ENCODE measurements at places on chromosomes 16 and 17.

DNA sequence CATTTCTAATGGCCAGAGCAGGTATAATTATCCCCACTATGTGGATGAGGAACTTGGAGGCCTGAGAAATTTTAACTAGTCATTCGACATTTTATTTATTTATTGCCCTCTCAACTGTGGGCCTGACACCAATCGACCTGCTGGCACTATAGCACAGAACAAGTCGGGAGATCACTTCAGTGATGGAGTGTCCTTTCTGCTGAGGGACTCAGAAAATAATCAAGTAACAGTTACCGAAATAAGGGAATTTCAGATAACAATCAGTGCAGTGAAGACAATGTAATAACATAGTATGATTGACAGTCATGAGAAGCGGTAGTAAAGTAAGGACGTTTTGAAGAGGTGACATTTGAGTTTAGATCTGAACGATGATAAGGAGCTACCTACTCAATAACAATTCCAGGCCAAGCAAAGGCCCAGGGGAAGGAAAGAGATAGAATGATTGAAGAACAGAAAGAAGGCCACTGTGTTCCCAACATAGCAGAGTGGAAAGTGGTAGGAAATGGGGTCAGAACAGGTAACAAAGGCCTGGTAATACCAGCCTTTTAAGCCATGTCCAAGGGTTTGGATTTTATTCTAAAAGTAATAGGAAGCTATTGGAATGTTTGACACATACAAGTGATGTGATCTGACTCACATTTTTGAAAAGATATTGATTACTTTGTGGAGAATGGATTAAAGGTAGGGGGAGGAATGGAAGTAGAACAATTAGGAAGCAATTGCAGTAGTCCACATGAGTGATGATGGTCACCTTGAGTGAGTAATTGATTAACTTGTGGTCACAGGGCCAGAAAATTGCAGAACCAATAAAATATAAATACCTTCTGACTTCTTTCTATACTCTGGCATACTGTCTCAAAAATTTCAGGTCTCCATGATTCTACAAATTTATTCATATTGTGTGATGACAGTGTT, 1.4 kb downstream of the STXBP4 start:
- DNase-seq = no peak

DNA sequence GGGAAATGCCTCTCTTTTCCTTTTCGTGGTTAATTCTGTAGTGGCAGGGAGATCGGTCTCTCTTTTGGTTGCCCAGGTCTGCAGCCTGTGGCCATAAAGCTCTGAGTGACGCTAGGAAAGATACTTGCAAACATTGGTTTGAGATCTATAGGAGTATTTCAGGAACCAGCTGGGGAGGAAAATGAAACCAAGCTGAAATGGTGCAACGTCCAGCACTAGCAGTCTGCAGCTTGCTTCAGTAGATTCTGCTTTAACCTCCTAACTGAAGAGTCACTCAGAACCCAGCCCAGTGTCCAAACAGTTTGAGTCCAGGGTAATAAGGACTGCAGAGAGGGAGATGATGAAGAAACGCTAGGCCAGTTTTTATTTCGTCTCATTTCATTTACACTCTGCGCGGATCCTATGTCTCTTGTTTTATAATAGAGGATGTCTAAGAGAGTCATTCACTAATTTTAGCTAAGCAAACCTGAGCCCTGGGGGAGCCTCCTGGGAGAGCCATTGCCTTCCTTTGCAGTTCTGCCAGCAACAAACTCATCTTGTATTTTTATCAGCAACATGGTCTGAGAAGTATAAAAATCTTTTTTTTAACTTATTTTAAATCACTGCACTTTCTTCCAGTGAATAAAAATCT, 12.0 kb downstream of the SP2 start:
- DNase-seq = no peak

- no peak for DNase-seq
Measured at GRCh38 chr17:8630227-8630801, at the start of gene MYH10. MYH10 (minus strand) TSS chr17:8630725; CDS start chr17:8623246, 7,479 bp downstream.

DNA sequence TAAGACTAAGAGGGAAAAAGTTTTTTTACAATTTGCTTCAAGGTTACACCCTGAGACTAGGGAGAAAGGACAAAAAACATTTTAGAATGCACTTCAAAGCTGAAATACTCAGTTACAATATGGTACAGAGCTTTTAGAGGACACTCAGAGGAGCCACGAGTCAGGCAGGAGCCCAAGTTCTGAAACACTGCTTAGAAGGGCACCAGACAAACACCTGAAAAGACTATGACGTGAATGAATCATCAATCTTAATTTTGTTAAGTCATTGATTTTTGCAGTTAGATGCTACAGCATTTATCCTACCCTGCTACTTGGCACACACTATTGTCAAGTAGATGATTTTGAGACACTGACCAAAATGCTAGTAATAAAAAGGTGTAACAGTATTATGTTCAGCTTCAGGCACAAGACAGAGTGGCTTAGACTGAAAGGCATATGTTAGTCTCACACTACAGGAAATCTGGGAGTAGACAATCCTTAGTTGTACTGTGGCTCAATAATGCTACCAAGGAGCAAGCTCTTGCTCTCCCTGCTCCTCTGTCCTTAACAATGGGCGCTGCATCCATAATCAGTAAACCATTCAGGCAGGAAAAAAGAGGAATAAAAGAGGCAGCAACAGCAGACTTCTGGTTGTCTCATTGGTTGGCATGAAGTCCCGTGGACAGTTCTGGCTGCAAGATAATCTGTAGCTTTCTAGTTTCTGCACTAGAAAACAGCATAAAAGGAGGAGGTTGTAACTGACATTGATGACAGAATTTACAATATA, 151.8 kb downstream of the ABCA8 start:
- no peak for DNase-seq

- no peak for DNase-seq
Measured at GRCh38 chr16:85437166-85438052, 175.7 kb upstream of the GSE1 start.

GRCh38 chr17:10633738-10634379, 23.2 kb downstream of the MYH3 start:
- DNase-seq = no peak

DNA sequence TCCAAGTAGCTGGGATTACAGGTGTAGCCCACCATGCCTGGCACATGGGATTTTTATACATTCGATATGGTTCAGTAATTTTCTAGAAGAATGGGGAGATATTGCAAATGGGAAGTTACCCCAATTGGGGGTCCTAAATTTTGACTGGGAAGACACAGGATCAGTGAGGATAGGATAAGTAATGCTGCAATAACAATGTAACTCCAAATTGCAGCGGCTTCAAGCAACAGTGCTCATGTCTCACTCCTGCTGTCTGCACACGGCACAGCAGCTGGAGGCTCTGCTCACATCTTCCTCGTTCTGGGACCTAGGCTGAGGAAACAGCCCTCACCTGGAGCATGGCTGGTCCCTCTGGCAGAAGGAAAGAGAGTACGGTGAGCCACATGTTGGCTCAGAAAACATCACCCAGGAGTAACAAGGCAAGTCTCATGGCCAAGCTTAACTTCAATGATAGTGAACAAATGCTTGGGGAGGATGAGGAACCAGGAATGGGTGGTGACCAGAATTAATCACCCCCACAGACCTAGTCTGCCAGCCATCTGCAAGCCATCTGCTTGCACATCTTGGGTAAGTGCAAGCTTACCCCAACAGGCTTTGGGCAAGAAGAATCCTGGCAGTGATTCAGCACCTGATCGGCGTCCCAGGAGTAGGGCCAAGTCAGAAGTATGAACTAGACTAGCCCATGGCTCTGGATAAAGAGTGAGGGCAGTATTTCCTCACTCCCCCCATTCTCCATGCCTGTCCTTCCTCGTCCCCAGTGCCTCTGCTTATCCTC, 229.2 kb downstream of the COPRS start:
- no peak for DNase-seq

DNA sequence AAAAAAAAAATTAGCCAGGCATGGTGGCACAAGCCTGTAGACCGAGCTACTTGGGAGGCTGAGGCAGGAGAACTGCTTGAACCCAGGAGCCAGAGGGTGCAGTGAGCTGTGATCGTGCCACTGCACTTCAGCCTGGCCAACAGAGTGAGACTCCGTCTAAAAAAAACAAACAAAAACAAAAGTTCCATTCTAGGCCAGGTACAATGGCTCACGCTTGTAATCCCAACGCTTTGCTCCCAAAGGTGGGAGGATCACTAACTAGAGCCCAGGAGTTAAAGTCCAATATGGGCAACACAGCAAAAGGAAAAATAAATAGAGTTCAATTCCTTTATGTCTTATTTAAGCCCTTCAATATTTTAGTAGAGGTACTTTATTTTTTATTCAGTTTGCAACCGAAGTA, 47.5 kb downstream of the CNOT1 start:
- no peak for DNase-seq

GRCh38 chr17:75571197-75571884, 16.3 kb upstream of the MYO15B start:
- no peak for DNase-seq

- DNase-seq = no peak
Measured at GRCh38 chr16:89907055-89907814, 11.4 kb upstream of the MC1R start.

DNA sequence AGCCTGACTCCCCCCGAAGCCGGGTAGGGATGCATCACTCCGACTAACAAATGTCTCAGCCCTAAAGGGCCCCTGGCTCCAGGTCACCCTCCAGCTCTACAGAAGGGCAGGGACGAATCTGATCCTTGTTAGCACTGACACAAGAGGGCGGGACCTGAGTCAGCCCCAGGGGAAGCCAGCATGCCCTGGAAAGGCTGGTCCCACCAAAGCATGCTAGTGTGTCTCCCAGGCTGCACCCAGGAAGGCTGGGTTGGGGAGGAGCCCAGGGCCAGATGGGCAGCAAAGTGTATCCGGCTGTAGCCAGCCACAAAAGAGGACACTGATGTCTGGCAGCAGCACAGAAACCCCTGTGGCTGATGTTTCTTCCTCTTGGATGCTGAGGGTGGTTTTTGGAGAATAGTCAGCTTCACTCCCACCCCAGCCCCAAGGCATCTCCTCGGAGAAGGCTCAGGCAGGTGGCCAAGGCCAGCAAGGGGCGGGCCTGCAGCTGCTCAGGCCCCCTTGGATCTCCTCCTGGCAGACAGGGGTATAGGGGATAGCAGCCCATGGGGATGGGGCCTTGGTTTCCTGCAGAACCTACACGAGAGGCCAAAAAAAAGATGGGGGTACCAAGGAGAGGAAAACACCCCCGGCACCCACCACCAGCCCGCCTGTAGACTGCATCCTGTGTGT, 11.0 kb downstream of the NATD1 start:
- DNase-seq = no peak

- DNase-seq = no peak
Measured at GRCh38 chr16:58110571-58111301, 18.4 kb downstream of the CFAP20 start.

DNA sequence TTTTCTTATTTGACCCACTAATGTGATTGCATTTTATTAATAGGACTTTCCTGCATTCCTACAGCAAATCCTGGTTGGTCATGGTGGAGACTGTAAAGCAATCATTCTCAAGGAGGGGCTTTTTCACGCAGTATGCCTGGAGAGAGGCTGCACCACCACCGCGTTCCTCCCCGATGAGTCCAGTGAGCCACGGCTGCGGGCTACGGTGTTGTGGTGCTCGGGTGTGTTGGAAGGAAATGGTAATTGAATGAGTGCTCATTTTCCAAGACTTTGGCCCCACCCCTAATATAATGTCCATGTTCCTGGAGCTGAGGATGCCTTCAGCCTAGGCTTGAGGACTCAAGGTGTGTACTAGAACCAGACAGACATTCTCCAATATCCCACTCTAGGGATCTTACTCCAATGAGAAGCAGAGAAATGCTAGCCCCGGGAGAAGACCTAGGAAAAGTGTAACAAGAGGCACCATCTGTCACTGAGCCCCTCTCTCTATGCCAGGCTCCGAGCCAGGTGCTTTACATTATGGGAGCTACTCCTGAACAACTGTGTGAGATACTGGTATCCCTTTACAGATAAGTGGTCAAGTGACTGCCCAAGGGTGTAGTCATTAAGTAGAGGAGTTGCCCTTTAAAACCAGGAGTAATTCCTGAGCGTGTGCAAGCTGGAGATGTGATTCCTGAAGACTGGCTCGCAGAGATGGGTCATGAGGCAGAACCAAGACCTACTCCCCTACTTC, 39.4 kb downstream of the HEATR6 start:
- no peak for DNase-seq

- no peak for DNase-seq
Measured at GRCh38 chr16:7888411-7888810, 555.8 kb downstream of the RBFOX1 start.

DNA sequence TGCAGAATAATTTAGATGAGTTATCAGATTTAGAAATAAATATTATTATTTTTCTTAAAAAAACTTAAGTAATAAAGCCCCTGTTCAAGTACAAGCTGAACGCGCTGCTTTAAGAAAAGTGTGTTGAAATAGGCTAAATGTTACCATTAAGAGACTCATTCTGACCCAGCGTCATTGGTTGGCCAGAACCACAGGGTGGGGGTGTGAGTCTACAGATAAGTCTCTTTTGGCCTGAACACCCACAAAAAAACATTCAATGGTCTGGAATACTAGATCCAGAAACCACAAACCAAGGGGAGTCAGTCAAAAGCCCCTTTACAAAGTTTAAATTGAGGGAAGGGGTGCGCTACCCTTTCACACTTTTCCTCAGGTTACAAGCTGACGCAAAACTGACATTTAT, 776.1 kb downstream of the KCNJ2 start:
- DNase-seq = no peak

DNA sequence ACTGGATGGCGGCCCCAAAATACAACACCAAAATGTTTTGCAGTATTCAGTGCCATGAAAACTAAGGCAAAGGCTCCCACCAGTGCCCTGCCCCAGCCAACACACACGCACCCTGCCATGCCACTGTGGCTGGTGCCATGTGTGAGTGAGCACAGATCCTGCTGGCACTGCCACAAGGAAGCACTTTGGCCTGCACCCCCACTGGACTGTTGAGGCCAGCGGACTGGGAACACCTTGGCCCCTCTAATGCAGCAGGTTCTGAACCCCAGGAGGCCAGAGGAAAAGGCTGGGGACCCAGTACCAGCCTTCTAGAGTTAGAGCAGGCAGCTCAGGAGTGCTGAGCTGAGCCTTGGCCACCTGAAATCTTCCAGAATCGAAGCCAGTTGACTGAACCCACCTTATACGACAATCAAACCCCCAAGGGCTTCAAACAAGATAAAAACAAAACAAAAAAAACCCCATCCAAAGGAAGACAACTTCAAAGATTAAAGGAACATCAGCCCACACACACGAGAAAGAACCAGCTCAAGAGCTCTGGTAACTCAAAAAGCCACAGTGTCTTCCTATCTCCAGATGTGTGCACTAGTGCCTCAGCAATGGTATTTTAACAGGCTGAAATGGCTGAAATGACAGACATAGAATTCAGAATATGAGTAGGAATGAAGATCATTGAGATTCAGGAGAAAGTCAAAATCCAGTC, 21.5 kb downstream of the NLRP1 start:
- DNase-seq = no peak
